ENCODE measurements at places on chromosomes 1 and 21.

GRCh38 chr1:200704986-200705500 is 33.6 kb upstream of the CAMSAP2 start:
- DNase-seq = no peak

- DNase-seq = no peak
These were observed 15.7 kb downstream of the ASPM start for GRCh38 chr1:197130677-197131304.

DNA sequence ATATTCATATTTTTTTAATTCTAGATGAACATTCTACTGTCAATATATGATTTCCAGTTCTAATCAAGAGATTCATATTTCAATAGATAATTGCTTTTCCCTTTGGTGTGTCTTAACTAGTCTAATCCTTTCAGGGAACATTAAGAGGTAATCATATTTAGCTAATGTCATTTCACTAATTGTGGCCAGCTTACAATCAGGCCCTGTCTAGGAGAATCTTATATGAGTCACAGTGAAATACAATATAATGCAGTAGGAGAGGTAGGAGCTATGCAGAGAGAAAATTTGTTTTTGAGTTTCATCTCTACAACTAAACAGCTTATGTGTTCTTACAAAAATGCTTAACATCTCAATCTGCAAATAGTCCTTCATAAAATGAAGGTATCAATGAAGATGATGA is 85.9 kb downstream of the DPYD start:
- no peak for DNase-seq

DNA sequence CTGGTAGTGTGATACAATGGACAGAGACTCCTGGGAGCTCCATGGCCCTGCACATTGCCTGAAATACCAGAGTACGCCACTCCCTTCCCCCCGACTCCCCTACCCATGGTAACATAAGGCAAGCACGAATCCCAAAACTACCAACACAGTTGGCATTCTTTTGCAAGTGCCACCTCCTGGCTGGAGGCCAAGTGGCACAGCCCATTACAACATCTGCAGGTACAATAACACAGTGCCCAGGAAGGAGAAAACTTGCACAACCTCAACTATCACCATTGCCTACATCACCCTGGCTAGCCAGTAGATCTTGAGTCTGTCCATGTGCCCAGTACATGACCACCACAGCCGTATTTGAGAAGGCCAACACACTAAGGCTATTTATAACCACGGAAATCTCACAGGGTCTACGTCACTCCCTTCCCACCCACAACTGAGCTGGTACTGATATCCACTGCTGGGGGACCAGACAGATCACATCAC is 11.7 kb downstream of the ADAMTS1 start:
- no peak for DNase-seq

GRCh38 chr21:31781737-31782136 is 49.8 kb upstream of the SCAF4 start:
- DNase-seq = no peak

DNA sequence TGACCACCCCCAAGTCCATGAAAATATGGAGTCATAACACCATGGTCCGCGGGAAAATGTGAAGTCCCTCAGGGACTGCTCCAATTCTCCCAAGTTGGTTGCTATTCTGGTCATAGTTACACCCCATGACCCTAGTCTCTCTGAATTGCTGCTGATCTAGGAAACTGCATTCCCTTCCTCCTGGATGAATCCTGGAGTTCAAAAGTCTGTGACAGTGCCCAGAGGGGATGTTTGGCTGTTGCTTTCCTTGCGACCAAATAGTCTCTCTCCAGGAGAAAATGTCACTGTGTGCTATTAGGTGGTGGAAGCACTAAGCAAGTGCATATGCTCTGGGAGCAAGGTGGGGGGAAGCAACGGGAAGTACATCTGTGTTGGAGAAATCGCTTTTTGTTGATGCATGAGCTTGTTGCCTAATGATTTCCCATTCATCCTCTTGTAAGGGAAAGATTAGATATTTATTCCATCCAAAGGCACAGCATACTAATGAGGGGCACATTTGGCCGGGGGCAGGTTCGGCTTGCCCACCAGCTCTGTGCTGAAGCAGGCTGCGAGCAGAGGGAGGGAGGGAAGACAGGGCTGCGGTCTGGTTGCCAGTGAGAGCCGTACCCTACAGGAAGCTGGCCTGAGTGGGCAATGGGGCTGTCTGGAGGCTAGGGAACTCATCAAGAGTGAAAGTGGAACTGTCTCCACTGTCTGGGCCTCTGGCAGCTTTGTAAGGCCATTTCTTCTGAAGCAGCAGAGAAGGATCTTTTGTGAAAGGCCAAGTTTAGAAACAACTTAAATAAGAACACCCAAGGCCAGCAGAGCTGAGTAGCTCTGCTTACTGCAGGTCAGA is 27.2 kb downstream of the SYT6 start:
- DNase-seq = no peak

DNA sequence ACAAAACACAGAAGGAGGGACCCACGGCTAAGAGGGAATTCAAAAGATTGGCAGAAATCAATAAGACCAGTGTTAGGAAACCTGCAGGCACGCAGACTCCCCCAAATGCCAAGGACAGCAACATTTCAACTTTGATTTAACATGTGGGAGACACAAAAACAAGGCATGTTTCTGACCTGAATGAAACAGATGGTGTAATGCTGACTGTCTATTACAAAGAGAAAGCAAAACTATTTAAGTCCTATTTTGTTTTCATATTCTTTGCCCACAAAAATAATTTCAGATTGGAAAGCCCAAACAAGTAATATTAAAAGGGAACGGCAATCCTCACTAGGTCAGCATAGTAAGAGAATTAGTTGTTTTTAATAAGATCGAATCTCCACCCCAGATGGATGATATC is 107.9 kb downstream of the S1PR1 start:
- no peak for DNase-seq

- DNase-seq = no peak
These were observed 2.7 kb downstream of the GSTM4 start for GRCh38 chr1:109658533-109659042.

DNA sequence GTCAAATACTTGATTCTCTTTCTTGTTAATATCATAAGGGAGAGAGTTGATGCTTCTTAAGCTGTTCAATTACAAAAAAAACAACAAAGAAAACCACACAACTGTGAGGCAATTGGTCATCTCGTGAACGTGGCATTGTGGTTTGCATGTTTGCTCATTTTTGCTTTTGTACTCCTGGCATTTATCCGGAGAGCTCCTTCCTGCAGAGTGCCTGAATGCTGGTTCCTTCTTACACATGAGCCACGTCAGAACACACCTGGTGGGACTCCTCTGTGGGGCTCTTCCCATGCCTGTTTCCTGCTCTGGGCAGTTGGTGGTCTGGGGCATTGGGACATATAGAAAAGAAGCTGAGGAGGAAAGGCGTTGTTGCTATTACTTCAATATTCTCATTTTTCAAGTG is 25.7 kb downstream of the KCNK1 start:
- DNase-seq = no peak

GRCh38 chr21:41321908-41322495 is 5.4 kb downstream of the FAM3B start:
- no peak for DNase-seq

DNA sequence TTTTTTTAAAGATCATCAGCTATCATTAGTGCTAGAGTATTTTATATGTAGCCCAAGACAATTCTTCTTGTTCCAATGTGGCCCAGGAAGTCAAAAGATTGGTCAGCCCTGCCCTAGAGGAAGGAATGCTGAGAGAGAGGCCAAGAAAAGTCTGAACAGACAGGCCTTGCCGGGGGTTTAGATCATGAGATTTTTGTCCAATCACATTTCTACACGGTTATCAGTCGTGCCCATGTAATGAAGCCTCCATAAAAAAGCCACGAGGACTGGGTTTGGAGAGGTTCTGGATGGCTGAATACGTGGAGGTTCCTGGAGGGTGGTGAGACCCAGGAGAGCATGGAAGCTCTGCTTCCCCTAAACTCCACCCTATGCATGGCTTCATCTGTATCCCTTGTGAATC is 24.3 kb upstream of the ENO1 start:
- no peak for DNase-seq

DNA sequence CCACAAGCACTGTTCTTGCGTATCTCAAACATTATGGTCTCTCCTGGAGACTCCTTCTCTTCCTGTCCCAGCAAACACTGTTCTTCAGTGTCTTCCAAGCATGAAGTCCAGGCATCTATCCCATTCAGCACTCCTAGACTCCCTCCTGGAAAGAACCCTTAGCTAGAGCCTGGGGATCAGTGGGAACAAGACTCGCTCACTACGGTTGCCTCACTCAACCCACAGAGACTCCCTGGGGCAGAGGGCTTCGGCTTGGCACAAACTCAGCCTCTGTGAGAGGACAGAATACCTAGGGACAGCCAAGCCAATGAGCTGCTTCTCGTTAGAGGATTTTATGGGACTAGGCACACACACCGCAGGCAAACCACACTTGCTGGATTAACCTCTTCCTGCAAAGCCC is 86.5 kb upstream of the IPO9 start:
- DNase-seq = no peak

DNA sequence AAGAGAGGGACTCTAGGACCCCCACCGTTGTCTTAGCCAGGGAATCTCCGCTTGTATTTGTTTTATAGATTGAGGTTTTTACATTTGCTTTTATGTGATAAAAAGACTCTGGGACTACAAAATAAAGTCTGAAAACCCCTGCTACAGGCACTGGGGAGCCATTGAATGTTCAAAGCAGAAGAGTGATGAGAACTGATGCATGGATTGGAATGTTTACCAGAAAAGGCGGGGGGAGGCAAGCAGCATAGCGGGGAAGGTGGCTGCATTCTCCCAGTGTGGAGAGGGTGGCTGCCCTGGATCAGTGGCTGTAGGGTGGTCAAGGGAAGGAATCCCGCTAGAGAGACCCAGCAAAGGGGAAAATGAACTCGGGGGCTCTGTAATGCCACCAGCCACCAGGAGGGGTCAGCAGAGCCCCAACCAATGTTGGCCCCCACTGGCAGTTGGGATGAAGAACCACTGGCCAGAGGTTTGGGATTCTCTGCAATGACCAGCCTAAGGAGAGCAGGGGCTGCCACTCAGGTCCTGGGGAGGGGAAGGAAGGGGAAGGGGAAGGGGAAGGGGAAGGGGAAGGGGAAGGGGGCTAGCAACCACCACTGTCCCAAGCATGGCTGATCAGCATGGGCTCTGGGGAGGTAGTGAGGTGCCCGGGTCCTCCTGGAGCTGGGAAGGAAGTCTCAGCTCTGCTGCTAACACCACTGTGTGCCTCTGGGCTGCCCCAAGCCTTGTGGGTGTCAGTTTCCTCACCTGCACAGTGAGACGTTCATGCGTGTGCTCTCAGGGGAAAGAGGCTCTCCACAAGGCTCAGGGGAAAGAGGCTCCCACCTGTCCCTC is 19.2 kb upstream of the PEF1 start:
- peak; percentile 59 for DNase-seq

DNA sequence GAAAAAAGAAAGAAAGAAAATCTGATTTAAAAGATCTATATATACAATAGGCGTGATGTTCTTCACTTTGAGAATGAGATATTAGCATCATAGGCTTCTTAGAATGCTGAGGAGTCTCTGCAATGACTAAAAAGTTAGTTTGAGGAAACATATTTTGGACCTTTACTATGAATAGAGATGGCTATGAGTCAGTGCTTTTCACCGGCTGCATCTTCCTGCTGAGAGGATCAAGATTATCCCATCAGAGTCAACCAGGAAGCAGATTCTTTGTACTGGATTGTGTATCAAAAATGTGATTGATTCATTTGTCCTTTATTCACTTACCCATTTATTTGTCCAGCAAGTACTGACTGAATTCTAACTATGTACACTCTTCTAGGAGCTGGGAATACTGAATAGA is 144.2 kb downstream of the KCNK2 start:
- DNase-seq = no peak

- no peak for DNase-seq
These were observed 508.0 kb downstream of the OMA1 start for GRCh38 chr1:58038574-58038973.

DNA sequence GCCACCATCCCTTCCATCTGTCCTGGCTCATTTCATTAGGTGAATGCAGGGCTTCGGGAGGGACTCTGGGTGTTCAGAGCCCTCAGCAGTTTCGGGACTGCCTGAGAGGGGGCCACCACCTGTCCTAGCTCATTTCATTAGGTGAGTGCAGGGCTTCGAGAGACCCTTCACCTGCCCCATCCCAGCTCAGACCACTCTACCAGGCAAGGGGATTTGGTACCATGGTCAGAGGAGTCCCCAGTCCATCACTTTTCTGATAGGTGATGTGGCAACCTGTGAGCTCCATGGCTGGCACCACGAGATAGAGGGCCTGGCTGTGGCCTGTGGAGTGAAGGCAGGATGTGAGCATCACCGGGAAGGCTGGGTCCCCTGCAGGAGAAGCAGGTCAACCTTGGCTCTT is 32.9 kb upstream of the KDM4A start:
- no peak for DNase-seq

DNA sequence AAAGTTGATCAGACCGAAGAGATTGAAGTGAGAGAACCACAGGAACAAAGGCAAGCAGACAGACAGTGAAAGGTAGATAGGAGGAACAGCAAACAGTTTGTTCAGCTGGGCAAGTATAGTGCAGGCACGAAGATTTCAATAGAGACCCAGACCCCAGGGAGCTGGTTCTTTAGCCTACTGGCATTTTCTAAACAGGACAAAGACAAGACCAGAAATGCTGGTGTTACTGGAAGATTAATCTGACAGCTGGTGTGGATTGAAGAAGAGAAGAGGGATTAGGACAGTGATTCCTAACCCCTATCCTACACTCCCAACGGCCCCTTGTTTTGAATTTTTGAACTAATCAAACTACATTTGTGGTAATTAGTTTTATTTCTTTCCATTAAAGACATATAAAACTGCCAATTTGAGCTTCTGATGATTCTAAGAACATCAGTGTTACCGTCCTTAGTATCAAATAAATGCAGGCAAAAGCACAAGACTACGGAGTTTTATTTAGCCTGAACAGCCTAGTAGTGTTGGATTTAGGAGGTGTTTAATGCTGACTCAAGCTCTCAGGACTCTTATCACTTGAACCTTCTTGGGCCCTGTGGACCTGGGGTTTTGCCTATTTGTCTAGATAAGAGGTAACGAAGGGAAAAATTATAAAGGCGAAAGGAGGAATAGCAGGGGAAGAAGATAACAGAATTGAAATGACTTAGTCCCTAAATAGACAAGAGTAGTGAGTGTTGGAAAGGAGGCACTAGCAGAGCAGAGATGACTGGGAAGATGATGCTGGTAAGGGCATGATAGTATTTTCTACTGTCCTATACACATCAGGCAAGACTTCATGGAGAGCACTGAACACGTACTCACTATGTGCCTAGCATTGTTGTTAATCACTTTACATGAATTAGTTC is 2.0 kb downstream of the NPL start:
- DNase-seq = no peak

DNA sequence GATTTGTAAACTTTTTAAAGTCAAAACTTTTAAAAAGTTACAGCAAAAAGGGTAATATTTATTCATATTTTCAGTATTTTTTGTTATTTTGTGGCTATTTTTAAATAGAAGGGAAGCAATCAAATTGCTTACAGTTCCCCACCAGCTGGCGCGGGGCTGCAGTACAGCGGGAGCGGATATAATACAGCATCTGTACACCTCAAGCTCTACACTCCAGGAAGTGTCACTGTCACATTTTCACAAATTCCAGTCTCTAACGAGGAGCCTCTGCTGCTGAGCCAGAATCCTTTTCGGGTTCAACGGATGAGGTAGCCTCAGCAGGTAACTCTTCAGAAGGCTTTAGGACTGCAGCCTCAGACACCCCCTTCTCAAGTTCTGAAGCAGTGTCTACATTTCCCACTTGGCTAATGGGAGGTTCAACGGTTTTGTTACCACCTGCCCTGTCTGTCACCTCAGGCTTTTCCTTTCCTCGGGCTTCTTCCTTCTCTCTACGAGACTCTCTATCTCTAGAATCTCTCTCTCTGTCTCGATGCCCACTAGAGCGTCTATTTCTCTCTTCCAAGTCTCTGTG is 11.7 kb downstream of the SOD1 start:
- no peak for DNase-seq

- DNase-seq = no peak
These were observed 159.5 kb downstream of the SLC45A1 start for GRCh38 chr1:8477166-8477982.

All from stimulated activated CD4-positive, alpha-beta T cell treated with anti-CD3 and anti-CD28 coated beads, Interleukin-4, amount 100 ng/mL, for 4 hours (primary cell).